ENCODE measurements at places on chromosomes 3 and 15. TPM values are rescaled to one million over a fixed set of nuclear protein-coding genes. Genes with fewer than 3 reads are reported as not detected.

COL6A5 gene
- 0.07 TPM for polyA plus RNA-seq

DNA sequence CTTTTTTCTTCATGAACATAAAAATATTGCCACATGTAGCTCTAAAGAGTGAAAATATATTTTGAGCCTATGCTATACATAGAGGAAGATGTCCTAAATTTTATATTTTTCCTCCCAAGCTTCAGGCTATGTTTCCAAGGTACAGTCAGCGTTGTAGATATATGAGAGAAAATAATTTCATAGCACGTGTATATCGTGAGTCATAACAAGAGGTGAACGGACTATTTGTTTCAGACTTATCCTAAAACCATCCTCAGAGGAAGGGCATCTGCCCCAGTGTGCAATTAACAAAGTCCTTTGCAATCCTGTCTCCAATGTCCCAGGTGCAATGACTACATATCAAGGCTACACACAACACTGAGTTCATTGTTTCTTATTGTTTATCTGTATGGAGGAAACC is 177.3 kb upstream of the ARRDC4 start:
- no peak for DNase-seq

DNA sequence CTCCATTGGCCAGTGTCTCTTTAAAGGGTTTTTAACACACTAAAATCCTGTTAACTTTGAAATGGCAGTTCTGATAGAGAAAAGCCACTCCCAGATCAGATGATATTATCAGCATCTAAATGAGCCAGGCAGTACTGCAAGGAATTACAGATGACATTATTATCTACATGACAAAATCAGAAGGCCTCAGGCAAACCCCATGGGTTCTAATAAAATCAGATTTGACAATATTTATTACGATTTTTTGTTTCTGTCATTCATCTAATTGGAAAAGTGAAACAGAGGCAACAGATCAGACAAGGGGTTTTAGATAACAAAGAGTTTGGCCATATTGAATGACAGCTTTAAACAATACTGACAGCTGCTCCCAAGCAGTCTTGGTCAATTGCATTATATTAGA is 112.7 kb downstream of the FEZF2 start:
- no peak for DNase-seq

GRCh38 chr3:100634493-100635272 is 25.3 kb downstream of the ADGRG7 start:
- no peak for DNase-seq

DNA sequence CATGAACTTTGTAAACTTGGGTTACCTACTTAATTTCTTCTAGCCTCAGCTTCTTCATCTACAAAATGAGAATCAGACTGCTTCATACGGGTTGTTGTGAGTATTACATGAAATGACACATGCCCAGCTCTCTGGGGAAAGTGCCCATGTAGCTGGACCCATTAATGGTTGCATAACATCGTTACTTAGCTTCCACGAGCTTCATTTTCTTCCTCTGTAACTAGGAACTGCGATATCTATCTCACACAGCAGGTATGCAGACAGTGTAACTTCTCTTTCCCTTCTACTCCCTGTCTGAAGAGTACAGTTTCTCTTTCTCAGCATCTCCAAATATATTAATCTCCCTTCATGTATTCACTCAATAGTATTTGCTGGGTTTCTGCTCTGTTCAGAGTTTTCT is 37.9 kb upstream of the DLG1 start:
- no peak for DNase-seq

DNA sequence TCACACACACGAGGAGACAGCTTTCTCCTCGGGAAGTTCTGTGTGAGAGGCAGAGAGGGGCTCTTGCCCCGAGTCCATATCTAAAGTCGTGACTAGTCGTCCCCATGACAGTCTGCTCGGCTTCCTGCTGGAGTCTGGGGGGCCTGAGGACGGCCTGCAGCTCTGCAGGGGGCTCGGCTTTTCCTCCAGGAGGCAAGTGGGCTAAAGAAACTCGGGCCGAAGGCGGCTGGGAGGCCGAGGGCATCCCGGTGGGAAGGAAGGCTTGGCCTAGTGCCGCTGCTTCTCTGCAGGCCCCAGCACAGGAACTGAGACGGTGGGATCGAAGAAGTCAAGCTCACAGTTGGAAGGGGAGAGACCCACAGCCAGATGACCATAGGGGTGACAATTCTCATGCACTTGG is 25.4 kb upstream of the PIGZ start:
- DNase-seq, result no peak

DNA sequence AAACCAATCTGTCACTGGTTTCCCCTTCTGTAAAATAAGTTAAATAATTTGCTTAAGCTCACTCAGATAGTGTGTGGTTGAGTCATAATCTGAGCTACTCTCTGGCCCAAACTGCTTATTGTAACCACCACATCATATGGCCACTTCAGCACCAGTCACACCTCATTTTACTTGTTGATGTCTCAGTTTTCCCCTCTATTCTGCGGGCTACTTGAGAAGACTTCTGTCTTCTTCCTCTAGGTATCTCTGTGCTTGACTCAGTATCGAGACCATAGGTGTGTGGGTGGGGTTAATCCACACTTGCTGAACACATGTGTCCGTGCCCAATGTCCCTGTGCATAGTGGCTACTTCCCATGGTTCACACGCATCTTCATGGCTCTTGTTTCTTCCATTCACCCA is 32.9 kb downstream of the CRYGS start:
- no peak for DNase-seq

- DNase-seq, result no peak
Measured at GRCh38 chr15:34271493-34271892, 46.7 kb downstream of the EMC4 start.

DNA sequence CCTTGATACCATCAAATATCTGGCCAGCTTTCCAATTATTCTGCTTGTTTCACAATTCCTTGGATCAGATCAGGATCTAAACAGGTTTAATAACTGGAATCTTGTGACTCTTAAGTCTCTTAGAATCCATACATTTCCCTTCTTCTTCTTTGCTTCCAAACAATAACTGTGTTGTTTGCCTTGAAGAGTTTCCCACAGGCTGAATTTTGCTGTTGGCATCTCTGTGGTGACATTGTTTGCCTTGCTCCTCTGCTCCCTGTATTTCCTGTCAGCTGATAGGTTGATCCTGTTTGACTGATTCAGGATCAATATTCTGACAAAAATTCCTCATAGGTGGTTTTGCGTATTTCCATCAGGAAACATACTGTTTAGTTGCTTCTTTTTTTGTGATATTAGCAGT is 248.4 kb upstream of the LMCD1 start:
- no peak for DNase-seq

DNA sequence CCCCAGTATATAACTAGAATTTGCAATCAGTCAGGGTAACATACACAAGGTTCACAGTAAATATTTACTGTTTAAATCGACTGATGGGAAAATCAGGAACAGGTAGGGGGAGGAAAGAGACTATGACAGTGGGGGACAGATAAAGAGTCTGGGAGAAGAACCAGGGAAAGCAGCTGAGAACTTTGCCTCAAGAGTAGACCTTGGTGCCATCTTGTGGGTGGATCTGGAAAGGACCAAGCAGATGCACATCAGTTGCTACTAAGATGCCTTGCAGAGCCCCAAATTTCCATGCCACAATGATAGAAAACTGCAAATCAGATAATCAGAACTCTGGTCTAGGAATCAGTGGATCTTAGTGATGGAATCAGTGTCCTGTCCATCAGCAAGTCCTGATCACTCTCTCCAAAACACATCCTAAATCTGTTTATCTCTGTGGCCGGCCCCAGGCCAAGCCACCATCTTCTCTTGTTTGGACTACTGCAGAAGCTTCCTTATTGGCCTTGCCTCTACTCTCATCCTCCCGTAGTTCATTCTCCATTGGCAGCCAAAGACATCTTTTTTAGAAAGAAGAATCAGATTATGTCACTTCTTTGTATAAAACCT is 62.7 kb downstream of the PDE8A start:
- DNase-seq, result peak; percentile 55

DNA sequence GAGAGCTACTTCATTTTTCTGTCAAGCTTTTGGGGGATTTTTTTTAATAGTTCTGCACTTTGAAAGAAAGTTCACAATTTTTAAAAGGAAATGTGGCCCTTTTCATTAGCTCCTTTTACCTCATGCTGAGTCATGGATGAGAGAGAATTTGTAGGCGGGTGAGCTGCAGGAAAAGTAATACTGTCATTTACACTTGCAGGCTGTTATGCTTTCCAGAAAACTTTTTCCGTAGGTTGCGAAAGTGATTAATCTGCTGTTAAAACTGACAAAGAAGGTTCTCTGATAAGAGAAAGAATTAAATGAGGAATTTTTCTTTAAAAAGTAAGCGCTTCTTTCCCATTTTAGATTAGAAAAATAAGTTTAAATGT is 430.2 kb downstream of the LPP start:
- DNase-seq, result peak; percentile 25

GRCh38 chr3:14334136-14334535 is 68.3 kb upstream of the SLC6A6 start:
- no peak for DNase-seq

DNA sequence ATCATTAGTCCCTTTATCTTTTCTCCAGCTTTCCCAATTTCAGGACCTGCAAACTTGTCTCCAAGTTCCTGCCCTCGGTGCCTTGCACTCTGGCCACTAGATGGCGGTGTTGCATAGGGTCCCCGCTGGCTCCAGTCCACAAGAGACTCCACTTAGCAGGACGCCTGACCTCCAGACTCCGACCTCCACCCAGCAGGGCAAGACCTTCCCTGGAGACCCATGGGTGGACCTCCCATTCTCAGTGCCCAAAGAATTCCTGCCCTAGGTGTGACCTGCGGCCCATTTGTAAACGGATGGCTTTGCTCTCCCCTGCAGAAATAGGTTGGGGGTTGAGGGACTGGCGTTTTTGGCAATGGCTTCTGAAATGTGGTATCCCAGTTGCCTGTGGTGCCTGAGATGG is 82.6 kb downstream of the LSM3 start:
- peak; percentile 75 for DNase-seq

- DNase-seq, result no peak
Measured at GRCh38 chr15:50016951-50017350, 102.1 kb downstream of the ATP8B4 start.

- DNase-seq, result no peak
Measured at GRCh38 chr3:172154768-172155664, 115.6 kb downstream of the FNDC3B start.

DNA sequence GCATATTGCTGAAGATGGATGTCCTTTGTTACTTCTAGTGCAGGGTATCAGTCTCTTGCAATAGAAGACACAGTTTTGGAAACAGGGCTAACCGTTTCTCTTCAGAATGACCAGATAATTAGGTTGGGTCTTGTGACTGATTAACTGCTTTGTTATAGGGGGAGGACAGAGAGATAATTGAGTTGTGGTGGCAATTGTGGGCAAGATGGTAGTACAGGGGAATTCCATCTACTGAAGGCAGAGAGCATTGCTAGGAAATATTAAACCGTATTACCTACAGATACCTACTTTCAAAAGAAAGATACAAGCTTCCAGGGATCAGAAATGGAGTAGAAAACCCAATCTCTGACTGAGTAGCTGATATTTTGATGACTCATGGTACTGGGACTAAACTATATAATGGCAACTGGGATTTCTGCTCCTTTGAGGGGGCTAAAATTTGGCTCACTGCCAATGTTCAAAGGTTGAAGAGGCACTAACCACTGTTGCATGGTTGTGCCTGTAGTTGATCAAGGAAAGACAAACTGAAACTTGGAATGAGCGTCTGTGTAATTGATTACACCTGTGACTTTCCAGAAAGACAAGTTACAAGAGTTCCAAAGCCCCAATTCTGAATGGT is 4.2 kb downstream of the PRR23B start:
- no peak for DNase-seq

DNA sequence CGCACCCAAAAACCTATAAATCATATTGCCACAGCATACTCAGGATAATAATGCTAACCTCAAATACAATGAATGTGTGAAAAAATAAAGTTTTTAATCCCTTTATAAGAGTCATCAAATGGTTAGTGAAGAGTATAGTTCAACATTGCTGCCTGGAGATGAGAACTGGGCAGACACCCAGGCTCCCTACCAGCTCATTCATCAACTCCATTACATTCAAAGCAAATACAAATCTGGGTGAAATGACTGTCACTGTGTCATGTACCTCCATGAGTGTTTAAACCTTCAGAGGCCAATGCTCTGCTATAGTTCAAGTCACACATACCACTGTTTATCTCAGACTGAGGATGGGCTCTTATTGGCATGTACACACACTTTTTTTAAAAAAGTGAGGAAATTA is 167.2 kb upstream of the KCNMB2 start:
- no peak for DNase-seq

GRCh38 chr3:39000008-39000450 is 51.7 kb downstream of the SCN11A start:
- DNase-seq, result peak; percentile 70

- DNase-seq, result no peak
Measured at GRCh38 chr15:94576889-94577533, 345.6 kb downstream of the MCTP2 start.

DNA sequence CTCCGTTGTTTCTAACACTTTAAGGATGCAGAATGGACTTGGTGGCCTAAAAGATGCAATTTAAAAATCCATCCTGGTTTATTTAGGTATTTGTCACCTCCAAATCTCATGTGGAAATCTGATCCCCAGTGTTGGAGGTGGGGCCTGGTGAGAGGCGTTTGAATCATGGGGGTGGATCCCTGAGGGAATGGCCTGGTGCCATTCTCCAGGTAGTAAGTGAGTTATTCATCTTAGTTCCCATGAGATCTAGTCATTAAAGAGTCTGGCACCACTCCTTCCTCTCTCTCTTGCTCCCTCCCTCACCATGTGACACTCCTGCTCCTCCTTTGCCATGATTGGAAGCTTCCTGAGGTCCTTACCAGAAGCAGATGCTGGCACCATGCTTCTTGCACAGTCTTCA is 339.1 kb downstream of the NTRK3 start:
- no peak for DNase-seq

DNA sequence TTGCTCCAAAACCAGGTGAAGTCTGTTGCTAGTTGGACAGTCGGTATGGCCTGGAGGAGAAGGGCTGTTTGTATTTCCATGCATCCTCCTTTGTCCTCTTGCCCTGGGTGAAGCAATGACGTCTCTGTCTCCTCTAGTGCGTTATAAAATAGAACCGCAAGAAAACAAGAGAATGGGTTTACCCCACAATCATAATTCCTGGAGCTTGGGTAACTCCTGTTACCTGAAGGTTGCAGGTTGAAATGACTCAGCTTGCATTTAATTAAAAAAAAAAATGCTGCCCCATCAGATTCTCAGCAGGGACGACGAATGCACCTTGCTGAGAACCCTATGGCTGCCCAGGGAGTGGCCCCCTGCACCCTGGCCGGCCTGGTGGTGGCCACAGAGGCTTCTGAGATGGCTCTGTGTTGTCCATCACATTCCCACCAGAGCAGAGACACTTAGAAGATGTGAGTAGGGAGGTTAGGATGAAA is 228.2 kb upstream of the BHLHE40 start:
- no peak for DNase-seq

- DNase-seq, result no peak
Measured at GRCh38 chr3:32376115-32376514, 15.5 kb upstream of the CMTM7 start.

DNA sequence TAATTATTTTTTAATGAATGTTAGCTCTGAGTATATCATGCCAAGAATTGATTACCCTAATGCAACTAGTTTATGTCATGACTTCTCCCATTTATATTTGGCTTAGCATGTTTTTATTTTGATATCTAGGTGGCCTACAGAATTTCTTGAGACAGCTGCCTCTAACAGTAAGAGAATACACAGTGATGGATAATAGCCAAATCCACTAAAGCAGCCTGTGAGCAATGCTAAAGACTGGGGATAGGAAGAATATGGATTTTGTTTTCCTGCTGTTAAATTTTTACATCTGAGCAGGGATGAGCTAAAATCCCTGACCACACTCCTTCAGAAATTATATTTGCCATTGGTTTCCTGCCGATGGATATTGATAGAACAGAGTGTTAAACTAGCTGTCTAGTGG is 149.3 kb upstream of the TGFBR2 start:
- no peak for DNase-seq

- no peak for DNase-seq
Measured at GRCh38 chr15:52733088-52733487, 53.9 kb upstream of the ATOSA start.
